ENCODE measurements at places on chromosomes 1 and 21. TPM values are rescaled to one million over a fixed set of nuclear protein-coding genes. Genes with fewer than 3 reads are reported as not detected.

SLC22A15 gene
- 0.23 TPM for total RNA-seq

TMEM52 gene
- total RNA-seq, result 0.99 TPM

KRTAP6-1 gene
- total RNA-seq, result not detected

STIL gene
- 26.3 TPM for total RNA-seq

EDARADD gene
- total RNA-seq, result 56.8 TPM

HDAC1 gene
- 179 TPM for total RNA-seq

MMEL1 gene
- 0.86 TPM for total RNA-seq

ACTA1 gene
- 0.20 TPM for total RNA-seq

DNAJC28 gene
- 0.12 TPM for total RNA-seq

KIAA0040 gene
- 45.6 TPM for total RNA-seq

FCRL6 gene
- not detected for total RNA-seq

TMPRSS3 gene
- 33.7 TPM for total RNA-seq

C1orf185 gene
- total RNA-seq, result not detected

SLC9C2 gene
- not detected for total RNA-seq

LCE6A gene
- total RNA-seq, result not detected

TTC22 gene
- total RNA-seq, result 2.3 TPM

ARMH1 gene
- 99.8 TPM for total RNA-seq

LYPD8 gene
- not detected for total RNA-seq

SYNC gene
- total RNA-seq, result 0.05 TPM

FAM72D gene
- total RNA-seq, result 8.7 TPM

KRTAP24-1 gene
- not detected for total RNA-seq

PRKAA2 gene
- total RNA-seq, result not detected

GPR25 gene
- total RNA-seq, result not detected

CEP350 gene
- 51.6 TPM for total RNA-seq

PHLDA3 gene
- 16.6 TPM for total RNA-seq

OR2T12 gene
- total RNA-seq, result not detected

APP gene
- 61.3 TPM for total RNA-seq

NHLH1 gene
- 0.66 TPM for total RNA-seq

ANGPTL3 gene
- total RNA-seq, result not detected

TIE1 gene
- total RNA-seq, result 0.64 TPM

DPT gene
- not detected for total RNA-seq

BRDT gene
- not detected for total RNA-seq

YIPF1 gene
- total RNA-seq, result 14.7 TPM

KRTAP13-2 gene
- total RNA-seq, result not detected

CRB1 gene
- total RNA-seq, result not detected

PCAT6 gene
- 1.1 TPM for total RNA-seq

FAF1 gene
- 58.8 TPM for total RNA-seq

C8B gene
- not detected for total RNA-seq

RPTN gene
- not detected for total RNA-seq

GNG12 gene
- 0.12 TPM for total RNA-seq

TTC4 gene
- total RNA-seq, result 43.7 TPM

SHISAL2A gene
- total RNA-seq, result 6.0 TPM

ECM1 gene
- 2.6 TPM for total RNA-seq

TAS1R3 gene
- total RNA-seq, result 0.34 TPM

MYOG gene
- not detected for total RNA-seq

KCNJ9 gene
- not detected for total RNA-seq

CXADR gene
- 0.18 TPM for total RNA-seq

ST6GALNAC5 gene
- total RNA-seq, result not detected

RPS27 gene
- total RNA-seq, result 1,349 TPM

LCE7A gene
- total RNA-seq, result not detected

S100A9 gene
- not detected for total RNA-seq

NTMT2 gene
- not detected for total RNA-seq

PCNX2 gene
- total RNA-seq, result 33.7 TPM

ILDR2 gene
- total RNA-seq, result 14.4 TPM

ISG20L2 gene
- 73.7 TPM for total RNA-seq
